Left kidney (tissue), 8 donors: ENCODE measurements at places on chromosomes 6 and 20. TPM values are rescaled to one million over a fixed set of nuclear protein-coding genes. Genes with fewer than 3 reads are reported as not detected.

GPANK1 gene
- polyA plus RNA-seq: 27.5 TPM

ANKRD66 gene
- polyA plus RNA-seq: not detected

RBBP8NL gene
- 1.3 TPM for polyA plus RNA-seq

PLG gene
- 8.7 TPM for polyA plus RNA-seq

CRISP3 gene
- polyA plus RNA-seq: not detected

PPT2 gene
- polyA plus RNA-seq: 40.9 TPM

XKR7 gene
- polyA plus RNA-seq: 0.35 TPM

SCAND1 gene
- 23.9 TPM for polyA plus RNA-seq

FRK gene
- 5.8 TPM for polyA plus RNA-seq

HLA-A gene
- 105 TPM for polyA plus RNA-seq

IL17F gene
- 0.40 TPM for polyA plus RNA-seq

LAMA2 gene
- polyA plus RNA-seq: 40.1 TPM

BMP7 gene
- 62.4 TPM for polyA plus RNA-seq

GSTA2 gene
- polyA plus RNA-seq: 0.71 TPM

KIF6 gene
- 6.6 TPM for polyA plus RNA-seq

PTGIS gene
- polyA plus RNA-seq: 33.0 TPM

SHLD1 gene
- polyA plus RNA-seq: 7.6 TPM

LY6G6C gene
- polyA plus RNA-seq: 1.1 TPM

CCR6 gene
- polyA plus RNA-seq: 0.20 TPM

SUN5 gene
- not detected for polyA plus RNA-seq

NKAIN4 gene
- polyA plus RNA-seq: 20.7 TPM

TXLNB gene
- polyA plus RNA-seq: 2.7 TPM

FAM135A gene
- 34.8 TPM for polyA plus RNA-seq

PHACTR1 gene
- polyA plus RNA-seq: 20.1 TPM

PPP1R16B gene
- polyA plus RNA-seq: 6.9 TPM

ABHD16B gene
- polyA plus RNA-seq: not detected

LINC00237 gene
- not detected for polyA plus RNA-seq

MATN4 gene
- 0.25 TPM for polyA plus RNA-seq

METTL24 gene
- polyA plus RNA-seq: 14.7 TPM

BPIFB4 gene
- polyA plus RNA-seq: not detected

GNRH2 gene
- 0.73 TPM for polyA plus RNA-seq

PRICKLE4 gene
- polyA plus RNA-seq: 6.8 TPM

MRPS18A gene
- polyA plus RNA-seq: 40.9 TPM

NKX2-4 gene
- polyA plus RNA-seq: not detected

SMIM26 gene
- polyA plus RNA-seq: 74.8 TPM

TRIM15 gene
- 0.08 TPM for polyA plus RNA-seq

CCN5 gene
- 0.28 TPM for polyA plus RNA-seq

PACRG gene
- 20.2 TPM for polyA plus RNA-seq

PI16 gene
- 0.95 TPM for polyA plus RNA-seq

DZANK1 gene
- polyA plus RNA-seq: 11.8 TPM

TP53TG5 gene
- polyA plus RNA-seq: 2.0 TPM

ELOVL4 gene
- 4.0 TPM for polyA plus RNA-seq

IL20RA gene
- 2.1 TPM for polyA plus RNA-seq

SLC12A5 gene
- polyA plus RNA-seq: 1.8 TPM

ABT1 gene
- 12.7 TPM for polyA plus RNA-seq

OTOR gene
- not detected for polyA plus RNA-seq
